ENCODE measurements at places on chromosomes 4 and X. TPM values are rescaled to one million over a fixed set of nuclear protein-coding genes. Genes with fewer than 3 reads are reported as not detected.

DNA sequence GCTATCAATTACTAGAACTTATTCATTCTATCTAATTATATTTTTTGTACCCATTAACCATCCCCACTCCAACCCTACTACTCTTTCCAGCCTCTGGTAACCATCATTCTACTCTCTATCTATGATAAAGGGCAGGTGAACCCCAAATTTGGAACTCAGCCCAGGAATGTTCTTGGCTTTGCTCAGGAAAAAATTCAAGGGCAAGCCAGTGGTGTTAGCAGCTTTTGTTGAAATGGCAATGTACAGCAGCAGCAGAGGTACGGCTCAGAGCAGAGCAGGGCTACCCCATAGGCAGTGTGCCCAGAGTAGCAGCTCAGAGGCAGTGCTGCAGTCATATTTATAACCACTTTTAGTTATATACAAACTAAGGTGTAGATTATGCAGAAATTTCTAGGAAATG is 138.2 kb downstream of the RNF150 start:
- no peaks in the 10 kb centered on the region for H3K27me3 ChIP-seq
- peaks cover 4% of the 10 kb centered on the region for H3K36me3 ChIP-seq
- no peak overlapping the region for H3K4me3 ChIP-seq
- H3K27ac ChIP-seq: no peak overlapping the region

DNA sequence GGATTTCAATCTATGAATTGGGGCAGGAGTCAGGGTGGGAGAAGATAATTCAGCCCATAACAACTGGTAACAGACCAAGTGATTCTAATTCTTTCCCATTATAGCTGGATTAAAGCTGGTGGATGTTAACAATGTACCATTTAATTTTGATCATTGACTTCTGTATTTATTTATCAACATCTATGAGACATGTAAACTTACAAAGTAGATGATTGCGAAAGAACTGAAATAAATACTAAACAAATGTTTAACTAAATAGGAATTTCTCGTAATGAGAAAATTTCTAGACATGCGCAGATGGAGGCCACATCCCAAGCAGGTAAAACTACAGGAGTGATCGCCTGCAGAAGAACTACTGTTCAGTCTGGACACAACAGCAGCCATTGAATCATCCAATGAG is 107.1 kb downstream of the NR3C2 start:
- DNase-seq: no peak
- H3K27ac ChIP-seq: no peak overlapping the region
- H3K4me1 ChIP-seq: peaks cover 1% of the 10 kb centered on the region
- H3K27me3 ChIP-seq: no peaks in the 10 kb centered on the region
- no peak overlapping the region for H3K4me3 ChIP-seq

DNA sequence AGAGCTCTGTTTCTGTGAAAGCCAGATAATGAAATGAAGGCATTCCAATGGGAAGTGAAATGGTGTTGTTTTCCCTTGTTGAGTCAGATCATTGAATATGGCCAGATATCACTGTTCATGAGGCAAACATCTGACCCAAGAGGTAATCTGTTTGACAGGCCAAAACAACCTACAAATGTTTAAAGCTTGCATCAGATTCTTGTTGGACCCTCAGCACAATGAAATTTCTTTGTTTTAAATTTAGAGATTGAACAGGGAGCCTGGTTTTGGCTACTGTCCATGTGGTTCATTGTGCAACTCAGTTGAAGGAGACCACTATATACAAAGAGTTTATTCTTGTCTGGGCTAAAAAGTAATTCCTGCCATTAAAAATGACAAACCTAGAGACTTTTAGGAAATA is 159.1 kb downstream of the AFF2 start:
- H3K4me3 ChIP-seq: no peak overlapping the region
- no peak overlapping the region for H3K27ac ChIP-seq
- H3K27me3 ChIP-seq: no peaks in the 10 kb centered on the region

- H3K27ac ChIP-seq: no peak overlapping the region
- no peaks in the 10 kb centered on the region for H3K4me1 ChIP-seq
- no peaks in the 10 kb centered on the region for H3K36me3 ChIP-seq
- no peak overlapping the region for H3K4me3 ChIP-seq
These were observed 4.1 kb upstream of the IL9R start for GRCh38 chrX:155993421-155993820.

- H3K27ac ChIP-seq: no peak overlapping the region
- no peak for DNase-seq
- H3K36me3 ChIP-seq: no peaks in the 10 kb centered on the region
- H3K27me3 ChIP-seq: no peaks in the 10 kb centered on the region
- no peaks in the 10 kb centered on the region for H3K4me1 ChIP-seq
- H3K4me3 ChIP-seq: no peak overlapping the region
These were observed 328.8 kb downstream of the BMPR1B start for GRCh38 chr4:95086551-95086950.

- no peaks in the 10 kb centered on the region for H3K36me3 ChIP-seq
- H3K4me3 ChIP-seq: no peak overlapping the region
- H3K4me1 ChIP-seq: no peaks in the 10 kb centered on the region
- no peaks in the 10 kb centered on the region for H3K27me3 ChIP-seq
These were observed 214.0 kb downstream of the FBXW7 start for GRCh38 chr4:152321923-152322322.

GRCh38 chrX:10537308-10537707 is 83.1 kb downstream of the MID1 start:
- H3K27me3 ChIP-seq: no peaks in the 10 kb centered on the region
- DNase-seq: no peak
- no peaks in the 10 kb centered on the region for H3K4me1 ChIP-seq
- H3K4me3 ChIP-seq: no peak overlapping the region
- no peaks in the 10 kb centered on the region for H3K36me3 ChIP-seq

- H3K36me3 ChIP-seq: peaks cover 5% of the 10 kb centered on the region
- peaks cover 6% of the 10 kb centered on the region for H3K27me3 ChIP-seq
- H3K4me1 ChIP-seq: no peaks in the 10 kb centered on the region
- DNase-seq: no peak
These were observed 132.7 kb downstream of the PJA1 start for GRCh38 chrX:69032601-69033000.

DNA sequence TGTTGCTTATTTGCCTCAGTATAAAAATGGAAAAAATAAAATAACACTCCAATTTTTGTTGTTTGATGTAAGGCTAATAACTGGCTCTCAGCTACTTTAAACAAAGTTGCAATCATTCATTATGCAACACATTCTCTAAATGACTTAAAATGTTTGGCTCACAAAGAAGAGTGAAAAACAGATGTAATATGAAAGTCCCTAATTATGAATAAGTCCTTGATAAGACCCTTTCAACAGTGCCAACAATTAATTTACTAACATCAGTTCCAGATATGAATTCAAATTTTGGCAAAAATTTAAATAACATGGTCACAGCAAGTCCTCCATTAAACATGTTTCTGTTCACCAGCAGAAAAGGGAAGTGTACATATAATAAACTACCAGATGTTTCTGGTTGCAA is 69.8 kb downstream of the PAPSS1 start:
- H3K36me3 ChIP-seq: peaks cover 4% of the 10 kb centered on the region
- H3K27me3 ChIP-seq: peaks cover 4% of the 10 kb centered on the region
- no peak for DNase-seq
- H3K27ac ChIP-seq: no peak overlapping the region

GRCh38 chrX:30301963-30302362 is 7.2 kb downstream of the NR0B1 start:
- no peak overlapping the region for H3K27ac ChIP-seq
- H3K4me1 ChIP-seq: peaks cover 8% of the 10 kb centered on the region
- H3K4me3 ChIP-seq: no peak overlapping the region
- no peaks in the 10 kb centered on the region for H3K27me3 ChIP-seq

DNA sequence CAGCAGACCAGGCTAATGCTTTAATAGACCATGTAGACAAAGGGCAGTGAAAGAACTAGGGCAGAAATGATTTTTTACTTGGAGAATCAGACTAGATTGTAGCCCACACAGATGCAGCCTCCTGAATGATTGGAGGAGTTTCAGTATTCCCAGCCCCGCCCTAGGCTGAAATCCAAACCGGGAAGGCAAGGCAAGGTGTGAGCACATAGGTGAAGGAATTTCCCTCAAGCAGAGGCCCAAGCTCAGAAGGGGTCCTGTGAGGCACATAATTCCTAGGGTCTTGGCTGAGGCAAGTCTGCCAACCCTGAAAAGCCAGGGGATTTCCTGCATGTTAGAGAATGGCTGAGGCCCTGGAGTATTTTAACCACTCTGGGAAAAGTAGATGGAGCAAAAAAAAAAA is 56.4 kb upstream of the PAK3 start:
- H3K27ac ChIP-seq: no peak overlapping the region
- no peak overlapping the region for H3K4me3 ChIP-seq
- H3K4me1 ChIP-seq: no peaks in the 10 kb centered on the region
- H3K27me3 ChIP-seq: no peaks in the 10 kb centered on the region
- DNase-seq: no peak
- no peaks in the 10 kb centered on the region for H3K36me3 ChIP-seq

- H3K4me1 ChIP-seq: no peaks in the 10 kb centered on the region
- H3K27me3 ChIP-seq: no peaks in the 10 kb centered on the region
- no peak overlapping the region for H3K4me3 ChIP-seq
- H3K27ac ChIP-seq: no peak overlapping the region
- no peak for DNase-seq
- no peaks in the 10 kb centered on the region for H3K36me3 ChIP-seq
These were observed 15.3 kb downstream of the INTU start for GRCh38 chr4:127648061-127648460.

DNA sequence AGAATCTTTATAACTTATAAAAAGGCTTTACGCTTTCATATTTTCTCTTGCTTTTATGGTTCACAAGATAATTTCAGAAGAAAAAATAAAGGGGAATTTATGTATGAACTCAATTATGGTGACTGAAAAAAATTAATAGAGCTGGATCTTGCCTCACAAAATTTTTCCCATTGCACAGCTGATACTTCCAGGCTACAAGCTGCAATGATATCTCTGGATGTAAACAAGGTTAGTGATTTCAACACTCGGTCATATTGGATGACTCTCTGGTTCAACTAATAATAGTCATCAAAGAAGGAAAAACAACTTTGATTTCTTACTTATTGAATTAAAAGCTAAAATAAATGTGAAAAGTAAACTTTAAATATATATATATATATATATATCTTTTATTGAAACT is 868.0 kb downstream of the FAT4 start:
- no peaks in the 10 kb centered on the region for H3K36me3 ChIP-seq
- H3K4me3 ChIP-seq: no peak overlapping the region
- no peak for DNase-seq
- no peaks in the 10 kb centered on the region for H3K4me1 ChIP-seq

MAGEA9B gene
- total RNA-seq: not detected

PLAC8 gene
- total RNA-seq: 1.0 TPM

LEF1 gene
- 0.98 TPM for total RNA-seq

LUZP4 gene
- not detected for total RNA-seq

NALF2 gene
- 9.8 TPM for total RNA-seq

SYN1 gene
- total RNA-seq: 34.2 TPM

FAM149A gene
- total RNA-seq: 6.8 TPM

ARSJ gene
- total RNA-seq: 0.17 TPM

All from glutamatergic neuron (in vitro differentiated cells).